ENCODE measurements at places on chromosomes 4 and X.

DNA sequence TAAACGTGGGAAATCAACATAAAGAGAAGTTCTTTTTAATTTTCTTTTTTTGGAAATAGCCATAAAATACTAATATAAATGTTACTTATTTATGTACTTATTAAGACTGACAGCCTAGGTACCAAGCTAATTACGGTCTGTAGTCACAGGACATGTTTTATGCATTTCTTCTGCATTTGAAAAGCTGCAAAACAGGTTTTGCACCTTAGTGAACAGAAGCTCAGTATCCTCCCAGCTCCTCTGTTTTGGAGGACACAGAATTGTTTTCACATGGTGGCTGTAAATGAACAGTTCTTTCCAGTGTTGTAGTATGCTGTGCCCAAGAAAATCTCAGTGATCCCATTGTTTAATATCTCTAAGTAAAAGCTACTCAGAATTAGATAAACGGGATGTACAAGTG lies 1788.0 kb upstream of the TENM3 start:
- DNase-seq, result no peak

- DNase-seq, result no peak
Observed at GRCh38 chr4:73573794-73574528, 46.3 kb downstream of the RASSF6 start.

- DNase-seq, result no peak
Observed at GRCh38 chrX:108735679-108736508, 469 bp downstream of the IRS4 start.

DNA sequence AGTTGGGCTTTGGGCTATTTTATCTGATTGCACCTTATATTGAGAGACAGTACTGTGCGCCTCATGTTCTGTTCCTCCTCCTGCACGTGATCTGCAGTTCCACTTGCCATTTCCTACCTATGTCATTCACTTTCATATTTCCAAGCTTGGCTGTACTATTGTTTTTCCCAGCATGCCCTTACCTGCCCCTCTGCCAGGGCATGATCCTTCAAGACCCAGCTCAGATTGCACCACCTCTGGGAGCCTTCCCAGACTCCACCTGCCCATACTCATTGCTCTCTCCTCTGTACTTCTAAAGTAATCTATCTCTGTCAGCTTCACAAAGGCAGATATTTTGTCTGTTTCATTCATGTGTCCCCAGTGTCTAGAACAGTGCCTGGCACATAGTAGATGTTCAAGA lies 11.6 kb downstream of the SLC25A5 start:
- DNase-seq, result no peak

DNA sequence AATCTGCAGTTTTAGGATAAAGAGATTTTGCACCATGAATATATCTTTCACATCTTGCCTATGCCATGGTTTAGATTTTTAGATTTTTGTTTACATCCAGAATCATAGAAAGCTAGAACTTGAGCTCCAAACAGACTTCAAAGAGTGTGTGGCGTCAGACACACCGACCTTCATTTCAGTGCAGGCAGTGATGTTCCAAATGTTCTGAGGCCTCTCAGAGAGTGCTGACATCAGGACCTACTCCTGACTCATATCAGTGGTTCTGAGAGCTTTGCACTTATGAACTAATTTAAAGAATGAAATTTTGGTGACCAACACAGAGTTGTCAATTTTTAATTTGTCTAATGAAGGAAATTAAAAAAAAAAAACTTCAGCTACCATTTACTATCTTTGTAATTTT lies 18.3 kb downstream of the CXCR3 start:
- DNase-seq, result no peak

- no peak for DNase-seq
Observed at GRCh38 chr4:22984390-22984789, 291.7 kb downstream of the GBA3 start.

GRCh38 chrX:72408885-72409284 lies 103.2 kb upstream of the CITED1 start:
- no peak for DNase-seq

DNA sequence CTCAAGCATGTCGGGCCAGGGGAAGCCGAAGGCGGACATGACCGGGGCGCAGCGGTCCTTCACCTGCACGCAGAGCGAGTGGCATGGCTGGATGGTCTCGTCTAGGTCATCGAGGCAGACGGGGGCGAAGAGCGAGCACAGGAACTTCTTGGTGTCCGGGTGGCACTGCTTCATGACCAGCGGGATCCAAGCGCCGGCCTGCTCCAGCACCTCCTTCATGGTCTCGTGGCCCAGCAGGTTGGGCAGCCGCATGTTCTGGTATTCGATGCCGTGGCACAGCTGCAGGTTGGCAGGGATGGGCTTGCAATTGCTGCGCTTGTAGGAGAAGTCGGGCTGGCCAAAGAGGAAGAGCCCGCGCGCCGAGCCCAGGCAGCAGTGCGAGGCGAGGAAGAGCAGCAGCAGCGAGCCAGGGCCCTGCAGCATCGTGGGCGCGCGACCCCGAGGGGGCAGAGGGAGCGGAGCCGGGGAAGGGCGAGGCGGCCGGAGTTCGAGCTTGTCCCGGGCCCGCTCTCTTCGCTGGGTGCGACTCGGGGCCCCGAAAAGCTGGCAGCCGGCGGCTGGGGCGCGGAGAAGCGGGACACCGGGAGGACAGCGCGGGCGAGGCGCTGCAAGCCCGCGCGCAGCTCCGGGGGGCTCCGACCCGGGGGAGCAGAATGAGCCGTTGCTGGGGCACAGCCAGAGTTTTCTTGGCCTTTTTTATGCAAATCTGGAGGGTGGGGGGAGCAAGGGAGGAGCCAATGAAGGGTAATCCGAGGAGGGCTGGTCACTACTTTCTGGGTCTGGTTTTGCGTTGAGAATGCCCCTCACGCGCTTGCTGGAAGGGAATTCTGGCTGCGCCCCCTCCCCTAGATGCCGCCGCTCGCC lies at the start of gene SFRP2:
SFRP2 (minus strand) TSS at position 671 of the 864 bp plus-strand sequence; CDS start at position 423, 248 bp downstream.
- DNase-seq, result peak; percentile 80

GRCh38 chr4:39032218-39033085 lies at the start of gene TMEM156:
TMEM156 (minus strand) TSS chr4:39032409; CDS start chr4:39032313, 96 bp downstream.
- no peak for DNase-seq

- DNase-seq, result no peak
Observed at GRCh38 chr4:114613560-114613959, 15.0 kb downstream of the UGT8 start.

GRCh38 chrX:5683996-5684395 lies 544.7 kb downstream of the NLGN4X start:
- DNase-seq, result no peak

GRCh38 chr4:74456849-74457395 lies 12.0 kb downstream of the AREG start:
- no peak for DNase-seq

- peak; percentile 76 for DNase-seq
Observed at GRCh38 chrX:48631376-48632090, 34.2 kb downstream of the WDR13 start.

DNA sequence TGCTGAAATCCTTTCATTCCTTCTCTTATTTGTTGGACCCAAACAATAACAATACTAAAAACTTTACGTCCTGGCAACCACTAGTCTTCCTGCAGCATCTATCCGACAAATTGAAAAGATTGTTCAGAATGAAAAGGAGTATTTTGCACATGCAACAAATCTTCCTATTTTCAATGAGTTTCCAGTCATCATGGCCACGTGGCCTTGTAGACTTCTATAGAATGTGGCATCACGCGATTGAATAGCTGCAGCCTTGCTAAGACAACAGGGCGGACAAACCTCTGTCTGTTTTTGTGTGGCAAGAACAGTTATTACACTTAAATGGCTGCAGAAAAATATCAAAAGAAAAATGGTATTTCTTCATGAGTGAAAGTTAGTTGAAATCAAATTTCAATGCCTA lies 297.9 kb upstream of the LCORL start:
- no peak for DNase-seq

DNA sequence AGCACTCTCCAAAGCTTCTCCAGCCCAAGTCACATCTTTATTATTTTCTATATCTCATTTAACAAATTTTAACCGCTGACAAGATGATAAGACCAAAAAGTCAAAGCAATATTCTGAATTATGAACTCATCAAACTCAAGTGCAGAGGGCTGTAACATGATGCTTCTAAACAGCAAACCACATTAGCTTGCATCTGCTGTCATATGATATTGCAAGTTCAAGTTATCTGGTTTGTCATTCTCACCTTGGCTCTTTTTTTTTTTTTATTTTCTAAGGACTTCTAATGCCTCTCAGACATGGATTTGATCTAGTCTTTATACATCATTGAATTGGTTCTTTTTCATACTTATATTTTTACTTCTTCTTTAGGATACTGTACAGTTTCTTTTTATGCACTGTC lies 93.4 kb downstream of the SLC10A7 start:
- no peak for DNase-seq

DNA sequence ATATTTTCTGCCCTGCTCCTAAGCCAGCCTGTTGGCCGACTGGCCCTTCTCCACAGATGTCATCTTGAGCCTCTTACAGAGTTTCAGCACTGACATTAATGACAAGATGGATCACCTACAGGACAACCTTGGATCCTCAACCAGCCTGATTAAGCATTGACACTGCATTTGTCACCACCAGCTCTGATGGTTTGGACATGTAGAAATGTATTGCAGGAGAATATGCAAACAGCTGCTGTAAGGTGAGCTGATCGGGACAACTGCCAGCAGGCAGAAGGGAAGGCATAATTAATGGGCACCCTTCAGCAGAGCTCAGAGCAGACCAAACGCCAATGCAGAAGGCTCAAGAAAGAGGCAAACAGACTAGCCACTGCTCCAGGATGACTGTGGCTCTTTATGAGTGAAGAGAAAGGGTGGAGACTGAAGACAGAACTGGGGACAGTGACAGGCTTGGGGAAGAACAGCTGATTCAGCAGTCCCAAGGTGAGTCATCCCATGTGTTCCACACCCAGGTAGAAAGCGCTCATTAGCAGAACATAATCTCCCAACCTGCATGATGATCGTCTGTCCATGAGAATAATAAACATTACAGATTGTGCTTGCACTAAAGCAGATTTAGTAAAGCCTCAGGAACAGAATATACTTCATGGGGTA lies 6.7 kb downstream of the CORIN start:
- no peak for DNase-seq

DNA sequence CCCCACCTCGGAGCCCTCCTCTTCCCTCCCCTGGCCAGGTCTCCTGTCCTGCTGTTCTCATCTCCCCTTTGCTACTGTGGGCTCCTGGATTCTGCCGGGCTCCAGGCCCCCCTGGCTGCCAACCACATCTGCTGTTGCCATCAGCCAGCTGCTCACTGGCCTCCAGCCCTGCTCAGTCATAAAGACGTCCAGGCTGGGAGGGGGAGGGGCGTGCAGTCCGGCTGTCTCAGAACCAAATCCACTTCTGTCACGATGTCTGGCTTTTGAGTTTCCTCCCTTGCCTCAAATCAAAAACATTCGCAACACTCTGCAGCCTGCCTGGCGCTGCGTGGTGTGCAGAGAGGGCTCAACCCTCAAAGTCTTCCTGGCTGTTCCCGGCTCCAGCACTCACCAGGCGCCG lies 7.1 kb downstream of the RASL11B start:
- DNase-seq, result no peak

DNA sequence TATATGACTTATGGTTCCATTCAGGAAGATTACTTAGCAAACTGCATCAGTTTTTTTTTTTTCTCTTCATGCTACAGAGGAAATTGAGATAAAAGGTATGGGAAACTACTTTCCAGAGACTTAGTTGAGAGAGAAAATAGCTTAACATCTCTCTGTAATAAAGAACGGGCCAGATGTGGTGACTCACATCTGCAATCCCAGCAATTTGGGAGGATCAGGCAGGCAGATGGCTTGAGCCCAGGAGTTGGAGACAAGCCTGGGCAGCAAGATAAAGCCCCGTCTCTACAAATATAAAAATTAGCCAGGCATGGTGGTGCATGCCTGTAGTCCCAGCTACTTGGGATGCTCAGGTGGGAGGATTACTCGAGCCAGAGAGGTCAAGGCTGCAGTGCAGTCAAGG lies 271.2 kb upstream of the TENM3 start:
- DNase-seq, result no peak

DNA sequence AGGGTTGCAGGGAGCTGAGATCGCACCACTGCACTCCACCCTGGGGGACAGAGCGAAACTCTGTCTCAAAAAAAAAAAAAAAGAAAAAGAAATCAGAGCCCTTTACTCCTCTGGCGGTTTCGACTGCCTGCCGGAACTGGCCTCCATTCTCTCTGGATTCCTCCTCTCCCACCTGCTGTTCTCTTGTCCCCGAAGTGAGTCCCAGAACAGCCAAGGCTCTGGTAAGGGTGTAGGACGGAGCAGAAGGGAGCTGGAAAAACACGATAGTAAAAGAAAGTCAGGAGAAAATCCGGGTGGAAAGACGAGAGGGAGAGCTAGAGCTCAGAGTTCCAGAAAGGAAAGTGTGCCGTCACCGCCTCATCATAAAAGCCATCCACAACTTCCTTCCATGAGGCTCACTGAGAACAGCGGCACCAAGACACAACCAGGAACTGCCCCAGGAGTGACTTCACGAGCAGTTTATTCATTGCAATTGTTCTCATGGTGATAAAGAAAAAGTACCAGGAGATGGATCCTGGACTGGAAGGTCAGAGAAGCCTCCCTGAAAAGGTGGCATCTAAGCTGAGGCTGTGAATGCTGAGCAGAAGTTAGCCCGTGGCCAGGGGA lies 12.3 kb downstream of the TLR3 start:
- DNase-seq, result no peak

GRCh38 chr4:22343606-22344005 lies 172.3 kb downstream of the ADGRA3 start:
- no peak for DNase-seq

DNA sequence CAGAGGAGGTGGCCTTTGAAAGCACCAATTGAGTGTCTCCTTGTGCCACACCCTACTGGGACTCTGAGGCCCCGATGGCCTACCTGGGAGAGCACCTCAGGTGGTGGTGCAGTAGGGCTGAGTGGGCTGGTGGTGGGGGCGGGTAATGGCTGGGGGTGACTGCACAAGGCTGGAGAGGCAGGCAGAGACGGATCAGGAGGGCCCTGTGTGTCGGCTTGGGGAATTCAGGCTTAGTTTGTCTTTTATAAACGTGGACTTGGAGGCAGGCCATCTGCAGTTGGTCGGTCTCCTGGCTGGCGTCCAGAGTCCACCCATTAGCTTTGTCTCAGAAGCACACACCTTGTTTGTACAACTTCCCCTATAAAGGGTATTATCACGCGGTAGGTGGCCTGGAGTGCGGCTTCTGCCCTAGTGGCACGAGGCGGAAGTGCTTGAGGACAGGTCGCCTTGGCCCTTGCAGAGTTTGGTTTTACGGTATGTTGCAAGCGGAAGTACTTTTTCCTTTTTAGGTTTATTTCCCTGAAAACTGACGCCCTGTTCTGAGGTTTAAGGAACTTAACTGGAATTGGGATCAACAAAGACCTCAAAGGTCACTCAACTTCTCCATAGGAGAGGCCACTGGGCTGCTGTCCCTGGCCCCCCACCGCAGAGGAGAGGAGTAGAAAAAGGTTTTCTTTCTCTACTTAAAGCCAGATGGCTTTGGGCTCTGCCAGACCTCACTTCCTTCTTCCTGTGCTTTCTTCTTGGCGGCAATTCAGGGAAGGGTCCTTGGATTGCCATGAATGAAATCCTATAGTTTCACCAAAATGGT lies 8.0 kb downstream of the TBC1D14 start:
- peak; percentile 95 for DNase-seq

GRCh38 chr4:101651778-101652177 lies 138.8 kb upstream of the BANK1 start:
- no peak for DNase-seq

- DNase-seq, result no peak
Observed at GRCh38 chrX:110667706-110668105, 127.9 kb downstream of the CHRDL1 start.

- no peak for DNase-seq
Observed at GRCh38 chrX:10922159-10922558, 189.0 kb upstream of the HCCS start.

- DNase-seq, result no peak
Observed at GRCh38 chr4:8410641-8411271, 29.8 kb downstream of the ACOX3 start.

All from spleen (tissue), 13 donors.